Stimulated activated CD8-positive, alpha-beta memory T cell treated with anti-CD3 and anti-CD28 coated beads, Interleukin-2, amount 100 ng/mL, for 48 hours (primary cell): ENCODE measurements at places on chromosomes 7 and 10.

DNA sequence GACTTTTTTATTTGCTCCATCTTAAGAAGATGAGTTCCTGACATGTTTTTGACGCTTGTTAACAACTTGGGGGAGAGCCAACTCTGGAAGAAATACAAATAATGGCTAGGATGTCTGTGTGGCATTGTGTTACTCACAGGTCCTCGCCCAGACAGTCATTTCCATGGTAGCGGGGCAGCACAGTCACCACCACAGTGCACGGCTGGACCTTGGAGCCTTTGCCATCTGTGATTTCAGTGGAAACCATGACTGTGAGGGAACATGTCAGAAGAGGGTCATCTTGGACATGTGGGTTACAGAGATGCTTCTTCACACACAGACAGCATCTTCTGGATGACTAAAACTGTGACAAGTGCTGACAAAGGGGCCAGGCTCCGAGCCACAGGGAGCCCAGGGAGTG, 74.5 kb downstream of the PKD1L1 start:
- DNase-seq, result no peak

DNA sequence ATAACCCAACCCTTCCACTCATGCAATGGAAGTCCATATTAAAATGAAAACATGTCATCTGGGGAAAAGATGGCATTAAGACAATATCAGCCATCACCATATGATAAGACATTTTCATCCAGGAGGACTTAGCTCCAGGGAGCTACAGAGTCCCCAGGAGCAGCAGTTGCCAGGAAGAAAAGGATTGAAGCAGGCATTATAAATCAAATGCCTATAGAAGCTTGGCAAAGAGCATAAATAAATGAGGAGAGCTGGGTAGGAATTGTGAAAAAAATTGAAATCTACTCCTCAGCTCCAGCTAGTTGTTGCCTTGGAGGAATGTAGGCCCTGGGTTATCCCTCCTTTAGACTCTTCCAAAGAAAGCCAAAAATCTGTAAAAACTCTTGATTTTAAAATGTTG, 42.5 kb downstream of the FAM13C start:
- DNase-seq, result no peak

- no peak for DNase-seq
These were observed 26.5 kb upstream of the CNTNAP2 start for GRCh38 chr7:146090023-146090645.

DNA sequence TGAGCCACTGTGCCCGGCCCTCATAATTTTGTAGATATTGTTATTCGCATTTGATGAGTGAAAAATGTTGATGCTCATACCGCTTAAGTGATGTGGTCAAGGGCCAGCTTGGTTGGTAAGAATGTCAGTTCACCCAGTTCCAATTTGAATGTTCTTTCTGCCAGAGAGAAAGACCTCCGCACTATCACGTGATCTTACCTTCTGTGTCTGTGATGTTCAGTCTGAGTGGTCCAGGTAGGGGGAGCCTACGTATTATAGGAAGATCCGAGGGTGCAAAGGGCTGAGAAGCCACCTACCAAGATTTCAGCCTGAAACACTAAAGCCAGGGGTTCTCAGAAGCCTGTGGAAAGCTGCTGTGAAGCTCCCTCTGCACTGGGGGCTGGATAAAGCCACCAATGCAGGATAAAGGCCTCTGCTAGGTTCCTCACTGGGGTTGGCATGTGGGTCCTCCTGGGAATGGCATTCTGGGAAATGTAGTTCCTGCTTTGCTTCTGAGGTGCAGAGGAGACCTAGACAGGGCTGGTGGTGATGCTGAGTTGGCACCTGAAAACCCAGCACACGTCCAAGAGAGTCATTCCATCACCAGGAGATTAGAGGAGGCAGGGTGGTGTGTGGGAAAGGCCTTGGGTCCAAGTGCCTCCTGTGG, 64.7 kb upstream of the AOAH start:
- DNase-seq, result no peak
